GF-D8 (cell line): ENCODE measurements at places on chromosomes 1 and 21.
A peak's percentile ranks its signal among the peaks of the same experiment; 100 is the strongest.

- no peak for DNase-seq
Observed at GRCh38 chr1:244839656-244840055, 4.2 kb downstream of the COX20 start.

GRCh38 chr1:59428828-59429227 is 131.9 kb downstream of the FGGY start:
- DNase-seq = no peak

DNA sequence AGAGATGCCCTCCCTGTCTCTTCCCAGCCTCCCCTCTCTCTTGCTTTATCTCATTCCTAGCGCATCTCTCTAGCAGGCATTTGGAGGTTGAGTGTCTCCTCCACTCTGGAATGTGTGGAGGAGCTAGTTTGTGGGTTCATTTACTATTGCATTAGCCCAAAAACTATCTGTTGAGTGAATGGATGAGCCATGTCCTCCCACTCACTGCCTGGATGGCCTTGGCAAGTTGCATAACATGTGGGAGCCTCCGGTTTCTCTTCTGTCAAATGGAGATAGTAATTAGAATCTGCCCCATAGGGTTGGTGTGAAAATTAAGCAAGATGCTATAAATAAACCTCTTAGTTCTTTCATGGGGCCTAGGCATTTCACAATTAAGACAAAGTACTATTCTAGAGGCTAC is 181.8 kb downstream of the KAZN start:
- DNase-seq = peak; percentile 45

GRCh38 chr1:166882893-166883292 is 6.8 kb upstream of the TADA1 start:
- no peak for DNase-seq

DNA sequence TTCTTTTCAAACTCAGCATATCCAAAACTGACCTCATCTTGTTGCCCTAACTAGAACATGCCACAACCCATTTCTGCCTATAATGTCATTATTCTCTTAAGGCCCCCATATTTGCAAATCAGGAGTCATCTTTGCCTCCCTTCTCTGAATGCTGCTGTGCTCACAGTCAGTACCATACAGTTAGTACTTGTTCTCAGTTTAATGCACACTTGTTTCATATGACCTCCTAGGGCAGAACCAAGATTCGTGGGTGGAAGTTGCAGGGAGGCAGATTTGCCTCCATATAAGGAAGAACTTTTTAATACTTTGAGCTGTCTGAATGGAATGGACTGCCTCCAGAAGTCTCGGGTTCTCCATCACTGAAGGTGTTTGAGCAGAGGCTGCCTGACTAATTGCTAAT is 9.2 kb downstream of the CAP1 start:
- DNase-seq = no peak

DNA sequence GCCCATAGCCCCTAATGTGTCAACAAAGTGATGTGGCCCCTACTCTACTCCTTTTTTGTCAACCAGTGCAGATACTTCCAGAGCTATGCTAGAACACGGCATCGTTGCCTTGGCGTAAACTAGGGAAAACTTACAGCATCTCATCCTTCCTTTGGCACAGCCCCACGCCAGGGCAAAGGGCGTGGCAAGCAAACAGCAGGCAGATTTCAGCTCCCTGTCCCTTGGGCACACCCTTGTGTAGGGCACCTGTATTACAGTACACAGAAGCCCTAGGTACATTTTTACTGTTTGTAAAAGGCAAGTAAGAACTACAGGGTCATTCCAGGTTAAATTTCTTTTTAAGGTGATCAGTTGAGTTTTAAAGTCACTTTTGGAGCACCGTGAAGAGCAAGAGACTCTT is 29.3 kb downstream of the PRDX6 start:
- DNase-seq = no peak

GRCh38 chr1:163410073-163410999 is 88.6 kb downstream of the NUF2 start:
- DNase-seq = no peak

- no peak for DNase-seq
Observed at GRCh38 chr1:4825800-4826450, 171.5 kb downstream of the AJAP1 start.

GRCh38 chr1:89322402-89322801 is 41.5 kb upstream of the GBP6 start:
- no peak for DNase-seq

DNA sequence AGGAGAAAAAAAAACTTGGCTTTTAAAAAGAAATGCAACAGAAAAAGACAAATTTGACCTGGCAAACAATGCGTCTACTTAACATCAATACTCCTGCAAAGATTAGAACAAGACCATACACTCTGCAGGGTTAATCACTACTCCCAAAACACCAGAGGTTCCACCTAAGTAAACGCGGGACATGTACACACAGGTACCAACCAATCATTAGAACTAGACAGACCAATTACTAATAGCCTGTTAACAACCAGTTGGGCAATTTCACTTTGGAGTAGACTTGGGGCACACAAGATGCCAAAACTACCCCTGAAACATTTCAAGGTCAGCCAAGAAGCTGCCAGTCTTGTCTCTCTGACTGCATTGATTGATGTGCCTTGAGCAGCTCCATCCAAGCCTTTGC is 125.8 kb downstream of the RRAGC start:
- no peak for DNase-seq

DNA sequence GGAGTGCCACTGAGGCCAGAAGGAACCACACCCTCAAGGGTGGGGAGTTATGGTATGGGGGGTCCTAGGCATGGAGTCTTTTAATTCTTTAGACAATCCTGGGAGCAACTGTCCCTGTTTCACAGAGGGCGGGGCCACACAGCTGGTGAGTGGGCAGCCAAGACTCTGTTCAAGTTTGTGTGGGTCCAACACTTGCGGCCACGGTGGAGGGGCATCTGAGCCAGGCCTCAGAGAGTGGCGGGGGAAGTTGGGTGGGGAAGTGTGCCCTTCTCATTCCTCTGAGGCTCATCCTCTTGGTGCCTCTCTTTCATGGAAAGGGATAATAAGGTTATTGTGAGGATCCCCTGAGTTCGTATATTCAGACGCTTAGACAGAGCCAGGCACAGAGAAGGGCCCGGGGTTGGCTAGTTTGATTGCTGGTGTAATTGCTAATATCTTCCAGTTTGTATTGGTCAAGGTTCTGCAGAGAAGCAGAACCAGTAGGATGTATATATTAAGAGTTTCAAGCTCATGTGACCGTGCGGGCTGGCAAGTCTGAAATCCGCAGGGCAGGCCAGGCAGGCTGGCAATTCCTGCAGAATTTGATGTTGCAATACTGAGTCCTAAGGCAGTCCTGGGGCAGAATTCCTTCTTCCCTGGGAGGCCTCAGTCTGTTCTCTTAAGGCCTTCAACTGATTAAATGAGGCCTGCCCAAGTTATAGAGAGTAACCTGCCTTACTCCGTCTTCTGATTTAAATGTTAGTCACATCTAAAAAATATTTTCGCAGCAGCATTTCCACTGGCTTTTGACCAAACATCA is 15.9 kb downstream of the PCSK9 start:
- DNase-seq = no peak

DNA sequence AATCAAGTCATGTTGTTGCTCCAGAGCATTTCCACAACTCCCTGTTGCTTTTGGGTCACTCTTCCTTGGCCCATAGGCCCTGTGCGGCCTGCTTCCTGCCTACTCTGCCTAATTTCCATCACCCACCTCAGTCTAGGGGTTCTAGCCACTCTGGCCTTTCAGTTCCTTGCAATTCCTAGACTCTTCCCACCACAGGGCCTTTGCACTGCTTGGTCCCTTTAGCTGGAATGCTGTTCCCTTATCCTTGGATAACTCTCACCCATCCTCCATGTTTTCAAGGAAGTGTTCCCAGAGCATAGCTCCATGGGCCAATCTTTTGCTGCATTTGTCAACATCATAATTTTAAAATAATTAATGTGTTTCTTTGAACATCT is 18.7 kb downstream of the EPHB2 start:
- DNase-seq = no peak
